Iris pigment epithelial cell (primary cell): ENCODE measurements at places on chromosomes 5 and 9.

DNA sequence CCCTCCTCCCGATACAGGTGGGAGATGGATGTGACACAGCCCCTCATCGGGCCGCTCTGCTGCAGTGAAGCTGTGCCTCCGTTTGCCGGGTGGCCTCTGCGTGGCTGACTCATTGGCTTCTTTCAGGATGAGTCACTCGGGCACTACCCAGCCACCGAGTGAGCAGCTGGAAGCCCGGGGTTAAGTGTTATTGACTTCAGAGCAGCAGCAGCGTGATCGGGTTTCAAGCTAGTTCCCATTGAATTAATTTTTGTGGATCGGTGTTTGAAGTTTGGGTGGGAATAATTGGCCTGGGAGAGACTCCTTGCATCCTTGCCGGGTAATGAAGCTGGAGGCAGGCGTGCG, 266.4 kb upstream of the IRX4 start:
- peak; percentile 14 for DNase-seq

DNA sequence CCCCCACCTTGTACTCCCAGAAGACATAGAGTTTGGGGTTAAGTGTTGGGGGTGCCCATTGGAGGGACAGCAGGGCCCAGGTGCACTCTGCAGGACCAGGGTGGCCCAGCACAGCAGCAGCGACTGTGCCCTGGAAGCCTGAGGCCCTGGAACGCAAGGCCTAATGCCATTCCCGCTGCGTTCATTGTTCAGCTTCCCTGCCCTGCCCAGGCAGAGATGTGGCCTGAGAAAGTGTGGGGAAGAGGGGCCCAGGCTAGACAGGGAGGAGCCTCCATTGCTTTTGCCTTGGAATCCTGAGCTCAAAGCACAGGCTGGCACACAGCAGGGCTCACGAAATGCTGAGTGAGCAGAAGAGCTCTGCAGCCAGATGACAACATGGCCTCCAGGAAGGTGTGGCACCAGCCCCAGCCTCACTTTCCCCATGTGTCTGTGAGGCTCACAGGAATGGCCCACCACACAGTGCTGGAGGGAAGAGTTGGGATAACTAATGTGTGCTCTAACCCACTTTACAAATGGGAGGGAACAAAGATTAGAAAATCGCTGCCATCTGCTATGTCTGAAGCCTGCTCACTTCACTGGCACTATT, 19.4 kb downstream of the S1PR3 start:
- no peak for DNase-seq

GRCh38 chr5:82421119-82421518, 143.0 kb upstream of the RPS23 start:
- peak; percentile 99 for DNase-seq

DNA sequence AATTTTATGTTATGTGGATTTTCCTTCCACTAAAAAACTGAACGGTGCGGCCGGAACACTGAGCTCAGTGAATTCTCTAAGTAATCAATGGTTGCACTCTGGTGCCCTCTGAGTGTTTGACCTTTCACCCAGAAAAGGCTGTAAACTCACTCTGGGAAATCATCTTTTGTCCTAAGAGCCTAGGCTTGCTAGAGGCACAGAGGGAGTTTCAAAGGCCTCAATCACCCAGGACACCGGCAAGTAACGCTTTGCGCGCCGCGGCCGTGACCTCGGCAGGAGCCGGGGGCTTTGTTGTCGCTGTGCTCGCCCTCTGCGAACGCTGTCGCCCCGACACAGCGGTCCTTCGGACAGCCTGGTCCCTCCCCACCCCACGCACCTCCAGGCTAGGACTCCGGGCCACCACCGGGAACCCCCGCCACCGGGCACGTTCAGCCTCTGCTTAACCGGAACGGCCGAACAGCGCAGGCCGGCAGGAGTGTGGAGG, 703 bp downstream of the ISCA1 start:
- no peak for DNase-seq

DNA sequence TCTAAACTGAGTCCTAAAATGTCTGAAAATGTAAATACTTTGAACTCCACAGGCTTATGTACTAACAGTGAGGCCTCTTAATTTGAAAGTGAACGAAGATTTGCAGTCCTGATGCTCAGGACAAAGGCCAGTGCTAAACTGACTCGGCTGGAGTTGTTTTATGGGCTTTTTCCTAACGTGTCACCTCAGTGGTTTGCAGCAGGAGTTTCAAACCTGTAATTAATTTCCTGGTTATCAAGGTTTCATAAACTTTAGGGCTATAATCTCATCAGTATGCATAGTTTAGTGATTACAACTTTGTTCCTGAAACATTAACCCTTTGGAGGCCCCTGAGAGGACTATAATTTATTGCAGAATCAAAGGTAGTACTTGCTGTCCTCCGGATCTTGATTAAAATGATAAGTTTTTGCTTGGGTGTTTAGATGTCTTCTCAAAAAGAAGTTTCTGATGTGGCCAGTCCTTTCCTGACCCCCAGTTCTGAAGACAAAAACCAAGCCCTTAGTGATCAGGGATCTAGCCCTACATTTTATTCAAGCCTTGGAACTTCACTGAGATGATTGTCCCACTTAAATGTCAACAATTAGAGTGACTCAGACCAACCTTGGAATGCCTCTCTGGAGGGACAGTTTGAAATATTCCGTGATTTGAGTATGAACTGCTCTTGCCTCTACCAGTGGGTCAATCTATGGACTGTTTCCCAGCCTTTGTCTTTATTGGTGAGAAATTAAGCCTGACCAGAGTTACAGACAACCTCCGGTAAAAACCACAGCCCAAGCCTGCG, 11.1 kb upstream of the S100Z start:
- DNase-seq, result peak; percentile 68

GRCh38 chr9:126216826-126217225, 109.8 kb upstream of the MVB12B start:
- DNase-seq, result no peak

- peak; percentile 42 for DNase-seq
These were observed 48.1 kb upstream of the LHFPL2 start for GRCh38 chr5:78696637-78697036.

DNA sequence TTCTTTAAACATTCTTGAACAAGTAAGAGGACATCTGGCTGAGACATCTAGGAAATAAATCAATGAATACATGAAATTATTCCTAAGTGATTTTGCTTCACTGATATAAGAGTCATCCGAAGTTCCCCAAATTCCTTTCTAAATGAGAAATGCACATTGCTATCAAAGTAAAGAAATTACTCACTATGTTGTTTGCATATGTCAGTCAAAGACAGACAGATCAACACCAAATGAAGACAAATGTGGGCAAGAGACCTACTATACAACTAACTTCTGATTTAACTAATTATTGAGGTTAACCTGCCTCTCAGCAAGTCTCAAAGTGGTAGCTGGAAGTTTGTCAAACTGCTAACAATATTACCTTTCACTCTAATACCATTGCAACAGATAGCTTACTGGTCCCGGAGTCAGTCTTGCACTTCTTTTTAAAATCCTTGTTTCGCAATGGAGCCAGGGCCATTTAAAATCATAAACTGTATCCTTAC, 13.2 kb downstream of the TUT7 start:
- DNase-seq, result peak; percentile 55

DNA sequence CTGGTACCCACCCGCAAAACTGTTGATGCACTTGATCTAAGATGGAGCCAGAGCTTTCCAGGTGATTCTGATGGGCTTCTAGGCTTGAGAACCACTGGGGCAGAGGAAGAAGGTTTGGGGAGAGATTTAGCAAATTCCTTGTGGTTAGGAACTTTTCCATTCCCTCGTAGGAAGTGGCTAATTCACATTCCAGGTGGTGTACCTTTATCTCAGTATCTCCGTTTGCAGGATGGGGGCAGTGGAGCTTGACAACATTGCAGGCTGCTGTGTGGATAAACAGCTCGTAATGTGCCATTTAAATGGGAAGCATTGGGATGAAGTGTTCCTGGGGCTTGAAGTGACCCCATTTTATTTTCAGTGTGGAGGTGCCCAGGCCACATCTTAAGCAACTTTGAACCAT, 172.9 kb upstream of the IL12B start:
- DNase-seq, result no peak

GRCh38 chr9:13787234-13787833, 507.8 kb upstream of the MPDZ start:
- DNase-seq, result no peak

DNA sequence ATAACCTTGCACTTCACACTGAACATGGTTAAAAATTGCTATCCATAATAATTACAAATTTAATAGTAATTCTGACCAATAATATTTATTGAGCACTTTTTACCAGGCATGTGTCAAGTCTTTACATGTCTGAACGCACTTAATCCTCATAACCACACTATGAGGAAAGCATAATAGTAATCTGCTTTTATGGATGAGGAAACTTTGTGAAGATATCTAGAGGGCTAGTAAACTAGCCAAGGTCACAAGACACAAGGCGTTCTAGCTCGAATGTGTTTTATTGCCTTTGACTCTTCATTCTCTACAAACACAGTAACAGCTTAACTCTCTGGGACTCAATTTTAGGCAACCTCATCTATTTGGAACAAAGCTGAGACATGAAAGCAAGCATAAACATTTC, 205.1 kb downstream of the ARHGEF28 start:
- DNase-seq, result peak; percentile 54

DNA sequence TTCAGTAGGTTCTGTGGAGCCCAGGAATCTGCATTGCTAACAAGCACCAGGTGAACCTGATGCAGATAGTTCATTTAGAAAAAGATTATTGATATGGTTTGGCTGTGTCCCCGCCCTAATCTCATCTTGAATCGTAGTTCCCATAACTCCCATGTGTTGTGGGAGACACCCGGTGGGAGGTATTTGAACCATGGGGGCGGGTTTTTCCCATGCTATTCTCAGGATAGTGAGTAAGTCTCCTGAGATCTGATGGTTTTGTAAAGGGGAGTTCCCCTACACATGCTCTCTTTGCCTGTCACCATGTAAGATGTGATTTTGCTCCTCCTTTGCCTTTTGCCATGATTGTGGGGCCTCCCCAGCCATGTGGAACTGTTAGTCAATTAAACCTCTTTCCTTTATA, 212.0 kb downstream of the RAB3C start:
- no peak for DNase-seq

DNA sequence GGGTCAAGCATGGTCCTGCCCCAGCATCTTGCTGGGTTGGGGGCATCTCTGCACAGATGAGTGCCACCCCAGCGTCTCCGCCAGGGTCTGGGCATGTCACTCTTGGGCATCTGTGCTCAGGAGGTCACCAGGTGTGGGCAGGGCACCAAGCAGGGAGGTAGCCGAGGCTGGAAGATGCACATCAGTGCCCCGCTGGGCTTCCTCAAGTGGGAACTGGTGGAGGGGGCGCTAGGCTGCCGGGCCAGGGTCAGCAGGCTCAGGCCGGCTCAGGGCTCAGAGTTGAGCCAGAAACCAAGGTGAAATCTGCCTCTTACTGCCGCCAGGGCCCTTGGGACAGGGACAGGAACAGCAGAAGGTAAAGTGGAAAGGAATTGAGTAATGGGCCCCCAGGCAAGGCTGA, 4.0 kb upstream of the FUT7 start:
- no peak for DNase-seq

- DNase-seq, result no peak
These were observed 129.8 kb upstream of the SGCD start for GRCh38 chr5:156197042-156197635.

DNA sequence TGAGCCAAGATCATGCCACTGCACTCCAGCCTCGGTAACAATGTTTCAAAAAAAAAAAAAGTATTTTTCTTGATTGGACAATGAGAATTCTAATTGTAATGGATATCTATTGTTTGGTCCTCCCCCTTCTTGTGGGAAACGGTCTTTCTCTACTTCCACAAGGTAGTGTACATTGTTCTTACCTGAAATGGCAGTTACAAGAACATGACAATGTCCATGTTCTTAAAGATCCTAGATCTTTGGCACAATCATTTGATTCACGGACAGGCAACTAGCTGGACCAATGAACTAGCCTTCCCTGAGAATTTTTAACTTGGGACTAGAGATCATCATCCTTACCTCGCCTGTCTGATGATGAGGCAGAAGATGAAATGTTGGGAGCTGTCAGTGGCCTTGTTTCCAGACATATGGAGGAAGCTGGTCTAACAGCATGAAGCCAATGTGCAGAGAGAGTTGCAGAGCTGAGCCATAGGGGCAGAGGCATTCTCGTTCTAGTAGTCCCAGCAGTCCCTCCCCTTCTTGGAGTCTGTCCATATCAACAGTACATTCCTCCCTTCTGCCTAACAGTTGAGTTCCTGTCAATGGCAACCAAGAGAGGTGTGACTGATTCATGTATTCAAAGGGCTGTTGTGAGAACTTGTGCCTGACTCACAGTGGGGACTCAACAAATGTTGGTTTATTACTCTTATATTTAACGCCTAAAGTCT, 2.1 kb upstream of the MARCHF6 start:
- DNase-seq, result peak; percentile 95

- no peak for DNase-seq
These were observed 50.5 kb downstream of the MLANA start for GRCh38 chr9:5941214-5941613.

DNA sequence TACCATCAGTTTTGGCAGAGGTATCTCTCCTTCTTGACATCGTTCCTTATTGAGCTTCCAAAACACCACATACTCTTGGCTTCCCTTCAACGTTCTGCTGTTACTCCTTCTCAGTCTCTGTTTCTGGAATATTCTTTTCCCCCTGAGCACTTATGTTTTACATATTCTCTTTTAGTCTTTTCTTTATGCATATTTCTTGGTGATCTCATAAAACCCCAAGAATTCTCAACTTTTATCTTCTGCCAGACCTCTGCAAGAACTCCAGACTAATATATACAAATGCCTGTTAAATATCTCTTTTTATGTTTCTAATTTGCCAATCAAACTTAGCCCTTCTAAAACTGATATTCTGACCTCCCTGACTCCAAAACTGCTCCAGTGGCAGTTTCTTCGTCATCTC, 453.4 kb upstream of the CTNND2 start:
- no peak for DNase-seq

- DNase-seq, result no peak
These were observed 1040.8 kb downstream of the TAF11L14 start for GRCh38 chr5:18675041-18675440.

GRCh38 chr9:123656565-123656964, 273.4 kb downstream of the DENND1A start:
- peak; percentile 45 for DNase-seq

DNA sequence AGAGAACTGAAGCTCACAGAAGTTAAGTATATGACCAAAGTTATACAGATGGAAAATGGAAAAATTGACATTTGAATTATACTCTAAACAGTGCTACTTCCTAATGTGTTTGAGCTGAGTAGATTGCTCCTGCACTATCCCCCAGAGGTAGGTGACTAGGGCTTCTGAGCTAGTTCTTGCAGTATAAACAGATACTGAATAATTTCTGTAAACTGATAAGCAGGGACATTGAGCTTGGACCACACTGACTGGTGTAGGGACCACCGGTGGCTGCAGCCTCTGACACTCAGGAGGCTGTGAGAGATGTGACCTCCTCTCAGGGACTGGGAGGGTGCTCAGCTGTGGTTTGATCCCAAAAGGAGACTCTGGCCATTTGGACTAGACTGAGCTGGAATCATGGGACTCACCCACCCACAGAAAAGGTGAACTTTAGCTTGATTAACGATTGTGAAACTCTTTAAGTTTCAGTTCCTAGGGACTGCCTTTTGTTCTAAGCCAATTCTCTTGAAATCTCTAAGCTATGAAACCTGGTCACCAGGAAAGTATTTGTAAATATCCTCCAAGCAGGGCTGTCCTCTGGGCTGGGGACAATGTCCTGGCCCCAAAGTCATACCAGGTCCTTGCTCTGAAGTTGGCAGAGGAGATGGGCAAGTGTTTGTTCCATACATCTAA, 291.5 kb downstream of the SEC61B start:
- DNase-seq, result no peak

GRCh38 chr5:98104454-98105188, 668.8 kb upstream of the RGMB start:
- DNase-seq, result peak; percentile 59
